ENCODE measurements at places on chromosomes 2 and 18.

GRCh38 chr2:76678383-76679024 is 843.7 kb downstream of the LRRTM4 start:
- no peak overlapping the region for H3K4me3 ChIP-seq
- no peaks in the 10 kb centered on the region for H3K27me3 ChIP-seq
- H3K4me1 ChIP-seq: no peaks in the 10 kb centered on the region

DNA sequence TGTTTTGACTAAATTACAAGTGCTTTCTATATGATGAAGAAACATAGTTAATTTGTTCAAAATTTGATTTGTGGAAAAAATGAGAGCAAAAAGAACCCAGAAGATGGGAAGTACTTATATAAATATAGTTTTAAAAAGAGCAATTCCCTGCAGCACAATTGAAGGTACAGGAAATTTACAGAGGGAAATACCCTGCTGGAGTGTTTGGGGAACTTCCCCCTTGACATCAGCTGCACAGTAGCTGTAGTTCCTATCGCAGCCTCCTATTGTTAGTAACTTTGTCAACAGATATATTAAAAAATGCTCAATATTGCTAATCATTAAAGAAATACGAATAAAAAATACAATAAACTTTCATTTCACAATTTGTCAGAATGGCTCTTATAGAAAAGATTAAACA is 1118.8 kb upstream of the ZEB2 start:
- no peaks in the 10 kb centered on the region for H3K4me1 ChIP-seq
- no peaks in the 10 kb centered on the region for H3K27me3 ChIP-seq
- peak; percentile 60 for DNase-seq

DNA sequence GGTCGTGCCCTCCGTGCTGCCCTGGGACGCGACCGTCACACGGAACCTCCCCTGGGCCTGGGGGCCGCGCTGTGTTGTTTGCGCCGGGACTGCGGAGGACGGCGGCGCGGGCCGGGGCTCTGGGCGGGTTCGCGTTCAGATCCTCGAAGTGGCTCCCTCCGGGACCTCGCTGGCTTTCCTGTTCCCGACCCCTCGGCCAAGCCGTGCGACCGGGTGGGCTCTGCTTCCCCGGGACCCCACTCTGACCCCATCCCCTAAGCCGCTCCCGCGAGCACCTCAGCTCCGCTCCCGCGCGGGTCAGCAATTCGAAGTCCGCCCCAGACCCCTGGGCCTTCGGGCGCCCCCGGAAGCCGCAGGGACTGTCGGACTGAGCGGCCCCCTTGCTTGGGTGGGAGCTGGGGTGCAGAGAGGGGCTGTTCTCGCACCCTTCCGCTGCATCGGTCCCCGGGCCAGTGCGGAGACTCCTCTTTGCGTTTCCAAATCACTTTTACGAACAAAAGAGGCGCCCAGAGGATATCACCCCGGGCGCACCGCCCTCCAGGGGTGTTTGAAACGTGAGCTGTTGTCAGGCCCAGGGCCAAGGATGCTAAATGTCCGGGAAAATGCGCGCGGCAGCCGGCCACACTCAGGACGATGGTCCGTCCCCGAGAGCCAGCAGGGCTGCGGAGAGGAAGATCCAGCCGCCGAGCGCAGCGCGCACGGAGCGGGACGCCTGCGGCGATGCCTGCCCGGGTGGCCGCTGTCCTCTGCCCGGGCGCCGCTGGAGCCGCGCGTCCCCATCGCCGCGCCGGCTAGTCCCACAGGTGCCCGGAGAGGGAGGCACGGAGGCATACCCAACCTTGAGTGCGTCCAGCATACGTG is 73.5 kb downstream of the ZCCHC2 start:
- no peak for DNase-seq
- H3K36me3 ChIP-seq: no peaks in the 10 kb centered on the region
- peaks cover 4% of the 10 kb centered on the region for H3K4me1 ChIP-seq
- H3K4me3 ChIP-seq: peak overlapping the region; percentile 8
- peaks cover 19% of the 10 kb centered on the region for H3K27me3 ChIP-seq

DNA sequence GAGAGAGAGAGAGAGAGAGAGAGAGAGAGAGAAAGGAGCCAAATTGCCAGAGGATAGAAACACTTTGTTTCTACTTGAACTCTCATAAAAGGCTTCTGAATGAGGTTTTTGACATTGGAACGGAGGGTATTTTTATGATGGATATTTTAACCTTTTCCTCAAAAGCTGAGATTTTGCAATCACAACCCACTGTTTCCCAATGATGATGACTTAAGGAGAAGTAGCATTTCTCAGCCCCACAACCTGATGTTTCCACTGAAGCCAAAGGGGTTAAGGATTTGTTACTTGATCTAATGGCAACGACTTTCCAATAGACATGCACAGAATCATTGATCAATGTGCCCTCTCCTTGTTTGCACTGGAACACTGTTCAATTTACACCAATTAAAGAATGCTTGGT is 67.1 kb upstream of the POU3F3 start:
- H3K4me1 ChIP-seq: no peaks in the 10 kb centered on the region
- DNase-seq: no peak
- H3K36me3 ChIP-seq: no peaks in the 10 kb centered on the region
- no peak overlapping the region for H3K4me3 ChIP-seq

GRCh38 chr18:3179430-3180089 is 40.2 kb downstream of the MYOM1 start:
- no peaks in the 10 kb centered on the region for H3K36me3 ChIP-seq
- H3K4me1 ChIP-seq: no peaks in the 10 kb centered on the region
- H3K4me3 ChIP-seq: no peak overlapping the region
- peaks cover 3% of the 10 kb centered on the region for H3K27me3 ChIP-seq
- no peak overlapping the region for H3K27ac ChIP-seq
- no peak for DNase-seq

DNA sequence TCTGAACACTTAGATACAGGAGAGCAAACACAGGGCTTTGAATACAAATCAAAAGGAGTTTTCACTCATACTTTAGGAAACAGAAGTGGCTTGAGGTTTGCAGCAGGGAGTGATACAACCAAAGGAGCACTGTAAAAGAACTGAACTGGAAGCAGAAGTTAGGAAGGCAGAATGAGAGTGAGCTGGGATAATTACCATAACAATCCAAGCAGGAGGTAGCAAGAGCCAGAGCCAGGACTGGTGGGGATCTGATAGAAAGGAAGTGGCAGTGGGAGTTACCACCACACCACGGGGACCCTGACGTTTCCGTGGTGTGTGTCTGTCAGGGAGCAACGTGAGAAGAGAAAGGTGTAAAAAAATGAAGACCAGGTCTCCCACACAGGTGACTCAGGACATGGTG is 81.3 kb upstream of the EPB41L3 start:
- no peak for DNase-seq
- H3K4me3 ChIP-seq: no peak overlapping the region
- H3K4me1 ChIP-seq: peaks cover 15% of the 10 kb centered on the region
- peaks cover 21% of the 10 kb centered on the region for H3K27me3 ChIP-seq
- H3K27ac ChIP-seq: no peak overlapping the region
- no peaks in the 10 kb centered on the region for H3K36me3 ChIP-seq

DNA sequence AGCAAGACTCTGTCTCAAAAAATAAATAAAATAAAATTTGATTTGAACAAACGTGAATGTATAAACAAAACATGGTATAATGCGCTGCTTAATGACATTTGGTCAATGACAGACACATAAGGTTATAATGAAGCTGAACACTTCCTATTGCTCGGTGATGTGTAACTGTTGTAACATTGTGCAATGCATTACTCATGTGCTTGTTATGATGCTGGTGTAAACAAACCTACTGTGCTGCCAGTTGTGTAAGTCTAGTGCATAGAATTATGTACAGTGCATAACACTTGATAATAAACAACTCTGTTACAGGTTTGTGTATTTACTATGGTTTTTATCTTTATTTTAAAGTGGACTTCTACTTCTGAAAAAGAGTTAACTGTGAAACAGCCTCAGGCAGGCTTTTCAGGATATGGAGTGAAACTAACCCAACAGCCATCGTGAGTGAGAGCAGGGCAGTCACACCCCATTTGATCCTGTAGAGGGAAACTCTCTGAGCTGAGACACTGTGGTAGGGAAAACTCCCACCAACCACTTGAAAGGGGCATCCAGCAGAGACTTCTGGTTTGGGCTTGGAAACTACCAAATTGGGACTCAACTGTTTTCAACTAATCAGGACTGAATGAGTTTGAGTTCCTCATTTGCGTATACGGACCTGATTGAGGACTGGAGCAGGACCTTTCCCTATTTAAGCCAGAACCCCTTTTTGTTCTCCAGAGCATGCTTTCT is 8.7 kb upstream of the RPRD1A start:
- DNase-seq: no peak
- H3K4me1 ChIP-seq: no peaks in the 10 kb centered on the region
- peaks cover 11% of the 10 kb centered on the region for H3K27me3 ChIP-seq
- no peaks in the 10 kb centered on the region for H3K36me3 ChIP-seq
- H3K27ac ChIP-seq: no peak overlapping the region

GRCh38 chr2:169066897-169067296 is 2.5 kb upstream of the DHRS9 start:
- H3K4me3 ChIP-seq: no peak overlapping the region
- no peaks in the 10 kb centered on the region for H3K36me3 ChIP-seq
- H3K27me3 ChIP-seq: no peaks in the 10 kb centered on the region
- H3K4me1 ChIP-seq: peaks cover 5% of the 10 kb centered on the region
- no peak overlapping the region for H3K27ac ChIP-seq
- no peak for DNase-seq

GRCh38 chr2:48934807-48935206 is 179.3 kb upstream of the LHCGR start:
- H3K4me3 ChIP-seq: no peak overlapping the region
- no peaks in the 10 kb centered on the region for H3K4me1 ChIP-seq
- H3K36me3 ChIP-seq: no peaks in the 10 kb centered on the region
- DNase-seq: no peak

DNA sequence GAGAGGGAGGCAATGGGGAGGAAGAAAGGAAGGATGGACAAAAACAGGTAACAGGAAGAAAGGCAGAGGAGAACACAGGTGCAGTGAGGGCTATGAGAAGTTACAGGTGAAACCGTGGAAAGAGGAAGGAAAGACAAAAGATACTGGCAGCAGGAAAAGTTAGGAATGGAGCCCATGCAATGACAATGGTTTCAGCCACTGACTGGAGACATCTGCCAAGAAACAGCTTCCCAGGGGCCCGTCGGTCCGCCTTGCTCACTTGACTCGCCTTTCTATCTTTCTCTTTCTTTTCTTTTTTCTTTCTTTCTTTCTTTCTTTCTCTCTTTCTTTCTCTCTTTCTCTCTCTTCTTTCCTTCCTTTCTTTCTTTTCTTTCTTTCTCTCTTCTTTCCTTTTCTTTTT is 37.5 kb downstream of the ST8SIA5 start:
- peak overlapping the region; percentile 28 for H3K4me3 ChIP-seq

- H3K27ac ChIP-seq: no peak overlapping the region
- no peak overlapping the region for H3K4me3 ChIP-seq
- no peak for DNase-seq
- no peaks in the 10 kb centered on the region for H3K27me3 ChIP-seq
- no peaks in the 10 kb centered on the region for H3K36me3 ChIP-seq
- no peaks in the 10 kb centered on the region for H3K4me1 ChIP-seq
Measured at GRCh38 chr2:23301136-23301535, 83.8 kb upstream of the KLHL29 start.

DNA sequence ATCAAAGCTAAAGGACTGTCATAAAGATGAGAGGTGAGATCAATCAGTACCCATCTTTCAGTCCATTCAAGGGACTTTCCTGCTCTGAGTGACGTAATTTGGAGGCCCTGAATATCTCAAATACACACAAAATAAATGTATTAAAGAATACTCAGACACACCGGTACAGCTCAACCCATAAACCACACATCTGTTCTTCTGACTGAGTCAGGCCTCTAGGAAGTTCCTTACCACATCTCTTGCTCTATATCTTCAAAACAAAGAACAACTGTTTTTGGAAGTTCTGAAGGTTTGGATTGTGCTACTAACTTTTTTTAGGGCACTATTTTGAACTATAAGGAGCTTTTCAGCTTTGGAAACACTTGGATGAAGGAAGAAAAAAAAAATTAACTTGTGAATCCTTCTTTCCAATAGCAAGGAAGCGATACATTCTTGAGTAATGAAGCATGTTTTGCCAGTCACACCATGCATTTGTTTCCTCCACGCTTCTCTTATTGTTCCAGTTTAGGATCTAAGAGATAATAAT is 866.5 kb upstream of the VRK2 start:
- H3K27ac ChIP-seq: peak overlapping the region; percentile 95
- H3K27me3 ChIP-seq: no peaks in the 10 kb centered on the region
- DNase-seq: peak; percentile 90
- H3K36me3 ChIP-seq: no peaks in the 10 kb centered on the region
- H3K4me1 ChIP-seq: peaks cover 42% of the 10 kb centered on the region

GRCh38 chr2:237874585-237875161 is 15.2 kb downstream of the RAMP1 start:
- H3K27me3 ChIP-seq: no peaks in the 10 kb centered on the region
- no peak overlapping the region for H3K27ac ChIP-seq
- H3K36me3 ChIP-seq: no peaks in the 10 kb centered on the region
- H3K4me3 ChIP-seq: no peak overlapping the region
- no peak for DNase-seq

DNA sequence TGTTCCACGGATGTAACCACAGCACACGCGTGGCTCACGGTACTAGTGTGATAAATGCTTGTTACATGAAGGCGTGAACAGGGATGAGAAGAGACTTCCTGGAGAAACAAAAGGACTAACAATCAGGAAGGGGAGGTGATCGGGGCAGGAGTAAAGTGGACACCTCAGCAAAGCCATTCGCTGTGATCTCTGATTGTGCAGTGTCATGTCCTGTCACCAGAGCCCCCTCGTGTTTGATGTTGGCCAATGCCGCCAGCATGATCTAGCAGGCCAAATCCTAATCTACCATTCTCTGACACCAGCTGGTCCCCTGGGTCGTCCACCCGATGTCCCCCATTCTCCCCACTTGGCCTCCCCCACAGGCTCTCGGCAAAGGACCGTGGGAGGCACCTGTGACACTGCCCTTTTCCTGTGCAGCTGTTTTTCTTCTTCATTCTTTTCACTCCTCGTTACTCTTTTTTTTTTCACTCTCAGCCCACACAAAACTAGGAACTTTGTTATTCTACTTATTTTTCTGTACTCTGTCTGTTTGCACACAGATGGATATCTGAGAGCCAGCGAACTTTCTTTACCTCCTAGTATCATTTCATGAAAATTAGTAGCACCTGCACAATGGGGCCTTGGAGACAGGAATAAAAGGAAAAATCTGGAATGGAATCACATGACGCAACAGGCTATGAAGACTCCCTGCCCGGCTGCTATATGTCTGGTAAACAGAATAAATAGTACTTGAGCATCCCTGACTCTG is 146.8 kb downstream of the TGIF1 start:
- H3K27me3 ChIP-seq: no peaks in the 10 kb centered on the region
- H3K27ac ChIP-seq: peak overlapping the region; percentile 100
- H3K36me3 ChIP-seq: no peaks in the 10 kb centered on the region
